CD8-positive, alpha-beta memory T cell (primary cell): ENCODE measurements at places on chromosomes 11 and 22.

GRCh38 chr22:27734066-27734465, 67.5 kb downstream of the MN1 start:
- DNase-seq, result no peak

- peak; percentile 18 for DNase-seq
These were observed 172.5 kb downstream of the CTTN start for GRCh38 chr11:70570693-70571395.

- no peak for DNase-seq
These were observed 243.7 kb downstream of the BRD1 start for GRCh38 chr22:49583886-49584505.

DNA sequence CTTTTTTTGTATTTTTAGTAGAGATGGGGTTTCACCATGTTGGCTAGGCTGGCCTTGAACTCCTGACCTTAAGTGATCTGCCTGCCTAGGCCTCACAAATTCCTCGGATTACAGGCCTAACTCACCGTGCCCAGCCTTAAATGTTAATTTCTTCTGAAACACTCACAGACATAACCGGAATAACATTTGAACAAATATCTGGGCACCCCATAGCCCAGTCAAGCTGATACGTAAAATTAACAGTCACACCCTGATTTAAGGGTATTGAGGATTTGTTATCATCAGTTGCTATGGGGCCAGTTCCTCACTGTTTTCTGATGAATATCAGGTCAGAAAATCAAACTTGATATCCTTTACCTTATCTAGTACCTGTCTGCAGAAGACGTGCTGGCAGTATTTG, 23.0 kb upstream of the OR9Q1 start:
- no peak for DNase-seq

GRCh38 chr11:9701799-9702198, 37.9 kb downstream of the SWAP70 start:
- DNase-seq, result no peak

DNA sequence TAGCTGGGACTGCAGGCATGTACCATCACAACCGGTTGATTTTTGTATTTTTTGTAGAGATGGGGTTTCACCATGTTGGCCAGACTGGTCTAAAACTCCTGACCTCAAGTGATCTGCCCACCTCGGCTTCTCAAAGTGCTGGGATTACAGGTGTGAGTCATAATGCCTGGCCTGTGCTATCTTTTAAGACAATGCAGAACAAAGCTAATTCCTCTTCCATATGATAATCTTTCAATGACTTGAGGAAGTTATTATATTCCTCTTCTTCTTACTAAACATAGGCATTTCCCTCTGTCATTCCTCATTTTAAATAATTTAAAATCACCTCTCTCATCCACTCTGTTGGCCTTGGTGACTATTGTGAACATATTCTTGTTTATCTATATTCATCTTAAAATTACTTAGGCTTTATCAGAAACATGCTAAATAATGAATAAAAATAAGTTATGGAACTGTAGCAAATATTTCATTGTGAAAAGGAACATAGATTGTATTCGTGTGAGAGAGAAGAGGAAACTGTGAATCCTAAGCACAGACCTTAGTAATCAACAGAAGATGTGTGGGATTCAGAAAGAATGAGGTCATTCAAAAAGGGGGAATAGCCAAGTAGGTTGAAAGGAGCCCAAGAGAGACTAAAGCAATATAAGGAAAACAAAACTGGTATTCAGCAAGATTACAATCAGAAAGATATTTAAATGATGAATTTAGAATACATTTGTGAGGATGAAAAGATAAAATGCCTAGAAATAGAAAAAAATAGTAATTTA, 269.4 kb downstream of the TTC28 start:
- no peak for DNase-seq

GRCh38 chr11:96035031-96035739, 111.3 kb upstream of the MTMR2 start:
- DNase-seq, result no peak

DNA sequence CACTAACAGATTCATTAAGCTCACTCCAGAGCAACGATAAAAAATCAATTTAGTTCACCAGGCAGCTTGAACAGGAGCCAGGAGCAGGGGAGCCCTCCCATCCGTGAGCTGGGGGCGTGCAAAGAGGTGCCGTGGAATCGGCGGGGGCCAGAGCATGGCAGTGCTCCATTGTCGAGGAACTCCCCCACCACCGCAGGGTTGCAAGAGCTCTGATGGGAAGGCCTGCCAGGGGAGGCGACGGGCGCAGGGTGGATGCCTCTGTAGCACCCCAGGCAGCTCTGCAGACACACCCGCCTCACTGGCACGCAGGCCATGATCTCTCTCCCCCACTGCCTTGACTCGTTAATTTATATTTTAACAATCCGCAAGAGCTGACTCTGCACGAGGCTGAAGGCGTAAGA, 433.2 kb downstream of the MIAT start:
- DNase-seq, result no peak

- DNase-seq, result no peak
These were observed 73.6 kb upstream of the SUSD2 start for GRCh38 chr22:24107661-24108060.

GRCh38 chr11:57240757-57241156, 3.7 kb upstream of the APLNR start:
- no peak for DNase-seq

DNA sequence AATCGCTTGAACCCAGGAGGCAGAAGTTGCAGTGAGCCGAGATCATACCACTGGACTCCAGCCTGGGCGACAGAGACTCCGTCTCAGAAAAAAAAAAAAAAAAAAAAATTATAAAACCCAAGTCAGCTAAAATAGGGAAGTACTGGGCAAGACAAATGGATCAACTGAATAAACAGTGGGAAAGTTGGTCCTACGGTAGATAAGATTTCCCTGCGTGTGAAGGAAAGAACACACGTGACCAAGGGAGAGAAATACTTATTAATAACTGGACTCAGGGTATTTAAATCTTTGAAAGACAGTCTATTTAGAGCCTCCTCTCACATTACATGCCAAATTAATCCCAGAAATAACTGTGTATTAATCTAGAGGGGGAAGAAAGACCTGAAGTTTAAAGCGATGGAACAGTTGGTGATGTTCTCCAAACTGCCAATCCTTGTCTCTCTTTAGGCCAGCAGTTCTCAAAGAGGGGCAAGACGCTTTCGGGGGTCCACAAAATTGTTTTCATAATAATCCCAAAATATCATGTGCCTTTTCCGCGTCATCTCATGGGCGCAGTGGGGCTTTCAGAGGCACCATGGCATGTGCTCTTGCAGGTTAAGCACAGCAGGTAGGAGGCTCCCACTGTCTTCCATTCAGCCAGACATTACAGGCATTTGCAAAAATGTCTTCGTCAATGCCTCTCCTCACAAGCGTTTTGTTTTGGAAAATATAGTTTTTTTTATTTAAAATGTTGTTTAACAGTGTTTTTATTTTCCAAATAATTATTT, 6.6 kb downstream of the RTL6 start:
- DNase-seq, result no peak

DNA sequence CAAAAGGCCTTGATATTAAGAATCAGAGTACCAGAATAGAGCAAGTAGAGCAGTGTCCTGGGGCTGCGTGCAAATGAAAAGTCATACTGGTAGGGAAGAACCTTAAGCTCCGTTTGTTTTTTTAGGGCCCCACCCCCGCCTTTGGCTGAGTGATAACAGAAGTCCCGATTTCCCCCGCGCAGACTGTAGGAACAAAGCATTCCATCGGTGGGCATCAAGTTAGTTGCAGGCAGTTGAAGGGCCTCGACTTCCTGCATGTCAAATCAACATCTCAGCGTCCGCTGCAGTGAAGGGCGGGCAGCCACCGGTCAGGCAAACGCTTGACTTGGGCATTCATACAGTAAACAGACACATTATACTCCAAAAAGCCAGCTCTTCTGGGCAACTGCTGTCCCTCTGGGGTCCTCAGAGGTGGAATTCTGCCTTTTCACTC, 11.7 kb downstream of the LRP4 start:
- no peak for DNase-seq

DNA sequence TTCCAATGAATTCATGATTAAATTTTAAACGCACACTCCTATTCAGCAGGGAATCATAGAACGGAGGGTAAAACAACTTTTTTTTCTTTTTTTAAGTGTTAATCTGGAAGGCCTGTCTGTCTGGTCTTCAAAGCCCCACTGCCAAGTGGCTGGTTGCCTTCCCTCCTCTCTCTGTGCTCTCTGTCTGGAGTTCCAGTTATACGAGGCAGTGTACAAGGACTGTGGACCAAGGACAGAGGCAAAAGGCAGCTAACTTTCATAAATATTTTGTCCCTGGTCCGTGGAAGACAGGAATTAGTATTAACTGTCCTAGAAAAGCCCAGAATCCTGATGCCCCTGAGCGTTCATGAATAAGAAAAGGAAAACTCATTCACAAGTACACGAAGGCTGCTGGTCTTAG, 164.0 kb upstream of the E2F8 start:
- DNase-seq, result no peak

DNA sequence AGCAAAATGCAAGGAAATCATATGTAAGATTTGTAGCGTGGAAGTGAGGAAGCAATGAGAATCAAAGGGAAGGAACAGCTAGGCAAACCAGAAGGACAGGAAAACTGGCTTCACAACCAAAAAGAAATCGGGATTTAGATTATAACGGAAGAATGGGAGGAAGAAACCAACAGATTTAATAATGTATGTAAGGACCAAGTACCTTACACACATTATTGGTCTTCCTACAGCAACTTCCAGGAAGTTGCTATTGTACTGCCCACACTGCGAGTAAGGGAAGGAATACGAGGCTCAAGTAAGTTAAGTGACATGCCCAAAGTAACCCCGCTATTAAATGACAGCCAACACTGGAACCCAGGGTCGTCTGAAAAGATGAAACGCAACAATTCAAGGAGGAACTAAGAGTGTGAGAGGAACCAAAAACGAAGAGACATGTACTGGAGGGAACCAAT, 473 bp downstream of the TXN2 start:
- no peak for DNase-seq

GRCh38 chr22:41831383-41831782, 1.5 kb upstream of the SREBF2 start:
- DNase-seq, result no peak

- DNase-seq, result peak; percentile 11
These were observed 2.4 kb upstream of the TRIM68 start for GRCh38 chr11:4610258-4610935.

DNA sequence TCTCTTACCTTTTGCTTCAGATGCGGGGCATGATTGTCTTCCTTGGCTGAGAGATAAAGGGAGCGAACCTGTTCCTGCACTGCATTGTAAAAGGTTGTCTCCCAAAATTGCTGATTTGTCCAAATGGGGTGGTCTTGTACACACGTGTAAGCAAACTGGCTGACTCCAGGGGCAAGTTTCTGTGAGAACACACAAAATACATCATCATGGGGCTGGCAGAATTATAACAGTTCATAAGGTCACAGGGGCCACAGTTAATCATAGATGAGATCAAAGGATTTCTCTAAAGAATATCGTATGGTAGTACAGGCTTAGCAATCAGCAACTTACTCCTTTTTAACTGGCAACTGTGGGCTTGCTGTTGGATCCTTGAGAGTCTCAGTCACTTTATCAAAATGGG, 194.3 kb downstream of the SWAP70 start:
- no peak for DNase-seq
